Endodermal cell (in vitro differentiated cells): ENCODE measurements at places on chromosomes 16 and 17. TPM values are rescaled to one million over a fixed set of nuclear protein-coding genes. Genes with fewer than 3 reads are reported as not detected.

DNA sequence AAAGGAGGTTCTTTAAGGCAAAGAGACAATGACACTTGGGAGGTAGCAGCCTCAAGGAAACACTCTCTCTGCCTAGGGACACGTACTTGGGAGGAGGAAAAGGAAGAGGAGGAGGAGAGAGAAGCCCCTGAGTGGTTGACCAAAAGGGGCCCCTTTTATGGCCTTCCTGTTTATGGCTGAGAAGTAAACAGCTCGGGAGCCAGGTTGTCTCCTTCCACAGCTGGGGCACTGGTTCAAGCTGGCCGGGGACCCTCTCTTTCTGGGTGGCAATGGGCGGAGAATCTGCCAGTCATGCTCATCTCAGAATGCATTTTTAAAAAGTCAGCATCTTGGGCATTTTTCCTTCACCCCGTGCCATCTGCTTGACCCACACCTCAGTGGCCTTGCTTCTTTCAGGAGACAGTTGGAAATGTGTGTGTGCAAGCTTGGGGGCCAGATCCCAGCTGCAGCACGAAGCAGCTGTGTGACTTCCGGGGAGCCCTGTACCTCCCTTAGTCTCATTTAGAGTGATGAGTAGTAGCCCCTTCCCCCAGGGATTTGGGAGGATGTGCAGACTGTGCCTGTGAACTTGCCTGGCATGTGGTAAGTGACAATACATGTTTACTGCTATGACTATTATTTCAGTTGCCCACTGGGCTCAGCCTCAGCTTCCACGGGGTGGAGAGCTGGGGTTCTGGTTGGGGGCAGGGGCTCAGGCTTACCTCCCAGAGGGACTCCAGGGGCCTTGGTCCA lies 33.8 kb upstream of the SALL1 start:
- H3K36me3 ChIP-seq, result no peaks in the 10 kb centered on the region
- H3K4me3 ChIP-seq, result no peak overlapping the region
- no peaks in the 10 kb centered on the region for H3K27me3 ChIP-seq
- H3K4me1 ChIP-seq, result peaks cover 21% of the 10 kb centered on the region
- DNase-seq, result no peak

DNA sequence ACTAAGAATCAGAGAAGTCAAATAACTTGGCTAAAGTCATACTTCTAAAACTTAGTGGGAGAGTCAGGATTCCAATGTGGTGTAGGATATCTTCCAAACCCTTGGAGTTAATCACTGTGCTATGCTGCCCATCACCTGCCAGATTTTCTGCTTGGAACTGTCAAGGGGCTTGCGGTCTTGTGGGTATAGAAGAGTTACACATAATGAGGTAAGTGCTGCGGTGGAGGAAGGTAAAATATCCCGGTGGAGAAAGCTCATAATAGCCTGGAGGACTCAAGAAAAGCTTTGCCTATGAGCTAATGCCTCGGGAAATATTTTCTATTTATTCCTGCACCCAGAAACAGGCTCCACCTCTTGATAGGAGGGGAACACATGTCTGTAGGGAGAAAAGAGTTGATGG lies 195.6 kb downstream of the UTP18 start:
- DNase-seq, result no peak
- no peak overlapping the region for H3K27ac ChIP-seq
- no peaks in the 10 kb centered on the region for H3K27me3 ChIP-seq
- no peaks in the 10 kb centered on the region for H3K36me3 ChIP-seq

DNA sequence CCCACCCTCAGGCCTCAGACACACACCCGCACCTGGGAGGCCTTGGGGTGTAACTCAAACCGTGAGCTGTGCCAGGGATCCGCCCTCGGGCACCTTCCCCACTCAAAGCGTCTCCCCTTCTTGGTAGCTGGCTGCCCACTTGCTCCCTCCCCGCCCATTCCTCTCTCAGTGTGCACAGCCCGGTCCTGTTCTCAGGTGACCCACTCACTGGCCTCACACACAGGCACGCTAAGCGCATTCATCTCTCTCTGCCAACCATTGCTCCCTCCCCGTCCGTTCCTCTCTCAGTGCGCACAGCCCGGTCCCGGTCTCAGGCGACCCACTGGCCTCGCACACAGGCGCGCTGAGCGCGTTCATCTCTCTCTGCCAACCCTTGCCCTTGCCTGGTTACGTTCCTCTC lies 20.8 kb downstream of the WDR45B start:
- H3K27me3 ChIP-seq, result no peaks in the 10 kb centered on the region
- peaks cover 69% of the 10 kb centered on the region for H3K36me3 ChIP-seq
- H3K27ac ChIP-seq, result no peak overlapping the region
- H3K4me3 ChIP-seq, result no peak overlapping the region
- DNase-seq, result peak; percentile 40

DNA sequence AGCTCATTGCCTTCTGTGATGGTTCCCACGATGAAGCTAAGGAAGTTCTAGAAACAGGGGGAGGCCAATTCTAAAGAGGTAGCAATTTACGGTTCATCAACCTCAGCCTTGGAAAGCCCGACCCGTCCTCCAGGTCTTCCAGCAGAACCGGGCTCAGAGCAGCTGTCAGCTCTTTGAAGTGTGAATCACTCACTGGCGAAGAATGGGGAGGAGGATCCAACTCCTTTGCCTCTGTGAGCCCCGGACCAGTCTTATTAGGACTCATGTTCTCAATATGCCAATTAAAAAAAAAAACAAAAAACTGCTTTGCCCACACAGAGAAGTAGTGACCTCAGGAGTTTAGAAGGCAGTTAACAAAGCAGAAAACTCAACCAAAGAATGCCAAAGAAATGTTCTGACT lies 31.4 kb downstream of the STX8 start:
- no peak overlapping the region for H3K27ac ChIP-seq
- DNase-seq, result peak; percentile 80
- peaks cover 3% of the 10 kb centered on the region for H3K36me3 ChIP-seq
- H3K27me3 ChIP-seq, result no peaks in the 10 kb centered on the region
- no peak overlapping the region for H3K4me3 ChIP-seq
- H3K4me1 ChIP-seq, result peaks cover 4% of the 10 kb centered on the region

GRCh38 chr16:89525146-89525913 lies 17.1 kb downstream of the SPG7 start:
- DNase-seq, result no peak
- H3K27me3 ChIP-seq, result no peaks in the 10 kb centered on the region
- no peak overlapping the region for H3K4me3 ChIP-seq

ADAMTS18 gene
- total RNA-seq, result 6.4 to 7.9 TPM (median 7.3 TPM) in 3 replicates

C17orf113 gene
- 1.6 to 2.9 TPM (median 2.2 TPM) in 3 replicates for total RNA-seq

DNA sequence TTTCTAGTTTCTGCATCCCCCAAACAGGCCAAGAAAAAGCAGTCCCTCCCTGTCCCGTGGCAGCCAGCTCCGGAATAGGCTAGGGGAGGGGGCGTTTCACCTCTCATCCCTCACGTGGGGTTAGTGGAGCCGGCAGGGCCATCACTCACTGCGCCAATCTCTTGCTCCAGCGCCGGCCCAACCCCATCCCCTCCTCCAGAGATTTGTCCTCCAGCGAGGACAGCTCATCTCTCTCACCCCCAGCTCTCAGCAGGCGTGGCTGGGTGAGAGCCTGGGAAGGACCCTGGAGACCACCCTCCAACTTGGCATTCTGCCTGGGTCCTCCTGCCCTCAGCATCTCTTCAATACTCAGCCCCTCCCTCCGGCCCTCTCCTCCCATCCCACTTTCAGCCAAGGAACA lies 74.1 kb downstream of the TMEM132E start:
- H3K27me3 ChIP-seq, result no peaks in the 10 kb centered on the region
- H3K4me3 ChIP-seq, result no peak overlapping the region
- no peak for DNase-seq
- H3K36me3 ChIP-seq, result no peaks in the 10 kb centered on the region

GLTPD2 gene
- 0.54 and 0.88 TPM in 2 replicates for total RNA-seq

MPP2 gene
- total RNA-seq, result 18.3 and 21.8 TPM in 2 replicates

GRCh38 chr16:66563574-66564334 lies 2.5 kb upstream of the CMTM1 start:
- H3K27me3 ChIP-seq, result no peaks in the 10 kb centered on the region
- no peak overlapping the region for H3K4me3 ChIP-seq
- H3K4me1 ChIP-seq, result no peaks in the 10 kb centered on the region
- DNase-seq, result no peak
- H3K36me3 ChIP-seq, result peaks cover 8% of the 10 kb centered on the region
- H3K27ac ChIP-seq, result no peak overlapping the region

DNA sequence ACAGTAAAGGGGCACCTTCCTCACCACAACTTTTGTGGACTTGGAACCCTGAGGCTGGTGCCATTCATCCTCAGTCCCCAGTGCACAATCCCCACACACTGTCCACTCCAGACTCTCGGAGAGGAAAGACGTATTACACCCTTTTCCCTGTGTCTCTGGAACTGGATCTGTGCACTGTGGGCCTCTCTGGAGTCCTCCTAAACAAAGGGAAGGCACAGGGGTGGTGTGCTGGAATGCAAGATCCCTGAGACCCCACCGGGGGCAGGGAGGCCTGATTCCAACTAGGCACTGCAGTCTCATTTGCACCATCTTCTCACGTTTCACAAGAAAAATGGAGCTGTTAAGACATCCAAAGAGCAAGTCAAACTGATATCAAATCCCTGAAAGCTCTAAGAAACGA lies 89.8 kb downstream of the USP31 start:
- H3K27ac ChIP-seq, result no peak overlapping the region
- no peak for DNase-seq
- no peaks in the 10 kb centered on the region for H3K4me1 ChIP-seq

DNA sequence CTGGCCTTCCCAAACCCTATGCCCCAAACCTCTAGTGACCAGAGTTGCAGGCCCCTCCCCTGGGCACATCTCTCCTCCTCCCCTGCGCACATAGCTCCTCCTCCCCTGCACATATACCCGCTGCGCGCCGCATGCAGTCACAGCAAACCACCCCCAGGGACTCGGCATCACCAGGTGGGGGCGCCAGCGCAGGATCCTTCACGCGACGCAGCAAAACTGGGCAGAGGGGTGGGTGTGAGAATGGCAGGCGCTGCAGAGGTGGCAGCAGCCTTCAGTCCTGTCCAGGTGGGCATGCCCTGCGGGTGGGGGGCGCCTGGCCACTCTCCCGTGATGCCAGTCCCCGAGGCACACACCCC lies 5.6 kb downstream of the CORO6 start:
- H3K4me3 ChIP-seq, result no peak overlapping the region
- no peaks in the 10 kb centered on the region for H3K36me3 ChIP-seq
- peak; percentile 96 for DNase-seq
- peaks cover 91% of the 10 kb centered on the region for H3K27me3 ChIP-seq

GRCh38 chr17:33385713-33386112 lies 92.6 kb upstream of the ASIC2 start:
- no peaks in the 10 kb centered on the region for H3K36me3 ChIP-seq
- no peak for DNase-seq
- H3K4me3 ChIP-seq, result peak overlapping the region; percentile 64
- peaks cover 11% of the 10 kb centered on the region for H3K4me1 ChIP-seq

GRCh38 chr16:86593913-86594620 lies 15.7 kb downstream of the FOXL1 start:
- no peaks in the 10 kb centered on the region for H3K36me3 ChIP-seq
- H3K27me3 ChIP-seq, result peaks cover 73% of the 10 kb centered on the region
- H3K27ac ChIP-seq, result peak overlapping the region; percentile 44
- no peak overlapping the region for H3K4me3 ChIP-seq
- no peak for DNase-seq

GRCh38 chr17:79196913-79197312 lies 122.3 kb downstream of the ENGASE start:
- no peaks in the 10 kb centered on the region for H3K4me1 ChIP-seq
- no peak overlapping the region for H3K27ac ChIP-seq
- no peak for DNase-seq
- no peak overlapping the region for H3K4me3 ChIP-seq
- H3K36me3 ChIP-seq, result no peaks in the 10 kb centered on the region

- H3K4me1 ChIP-seq, result no peaks in the 10 kb centered on the region
- H3K27me3 ChIP-seq, result no peaks in the 10 kb centered on the region
- peak; percentile 88 for DNase-seq
- no peak overlapping the region for H3K27ac ChIP-seq
Observed at GRCh38 chr16:85238233-85238647, 126.0 kb upstream of the CIBAR2 start.

DNA sequence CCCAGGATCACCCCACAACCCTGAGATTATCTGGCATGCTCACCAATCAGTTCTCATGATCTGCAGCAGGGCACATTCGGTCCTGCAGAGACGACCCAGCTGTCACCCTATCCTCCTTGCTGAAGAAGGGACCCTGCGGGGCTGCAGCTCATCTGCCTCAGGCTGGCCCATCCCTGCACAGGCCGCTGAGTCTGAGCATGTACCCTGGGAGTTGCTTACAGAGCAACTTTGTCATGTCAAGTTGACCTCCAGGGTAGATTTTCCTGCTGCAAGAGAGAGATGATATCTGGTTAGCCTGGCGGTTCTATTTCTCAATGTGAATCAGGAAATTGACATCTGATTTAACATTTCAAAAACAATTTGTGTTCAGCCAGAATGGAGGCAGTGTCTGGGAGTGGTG lies 36.0 kb upstream of the ADCY9 start:
- H3K36me3 ChIP-seq, result no peaks in the 10 kb centered on the region
- no peaks in the 10 kb centered on the region for H3K4me1 ChIP-seq
- no peaks in the 10 kb centered on the region for H3K27me3 ChIP-seq
- H3K4me3 ChIP-seq, result no peak overlapping the region

DNA sequence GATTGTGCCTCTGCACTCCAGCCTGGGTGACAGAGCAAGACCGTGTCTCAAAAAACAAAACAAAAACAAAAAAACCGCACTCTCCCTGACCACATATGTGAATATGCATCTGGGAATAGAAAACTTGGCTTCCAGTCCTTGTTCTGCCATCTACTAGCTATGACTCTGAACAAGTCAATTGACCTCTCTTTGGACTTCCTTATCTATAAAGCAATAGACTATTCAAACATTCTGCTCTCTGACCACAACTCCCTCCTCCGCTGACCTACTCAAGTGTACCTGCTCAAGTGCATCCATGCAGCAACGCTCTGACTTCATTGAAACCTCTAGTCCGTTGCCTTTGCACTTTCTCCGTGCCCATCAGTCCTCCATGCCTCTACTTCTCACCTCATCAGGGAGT lies 52.6 kb upstream of the KDM6B start:
- no peaks in the 10 kb centered on the region for H3K4me1 ChIP-seq
- H3K27ac ChIP-seq, result no peak overlapping the region
- DNase-seq, result no peak
- H3K27me3 ChIP-seq, result no peaks in the 10 kb centered on the region

- no peaks in the 10 kb centered on the region for H3K4me1 ChIP-seq
- H3K27ac ChIP-seq, result peak overlapping the region; percentile 73
- H3K36me3 ChIP-seq, result peaks cover 6% of the 10 kb centered on the region
- no peak for DNase-seq
Observed at GRCh38 chr16:4411684-4412083, 4.7 kb downstream of the CORO7 start.

GRCh38 chr16:30839523-30840227 lies 52.7 kb upstream of the ZNF629 start:
- H3K27me3 ChIP-seq, result no peaks in the 10 kb centered on the region
- H3K4me3 ChIP-seq, result peak overlapping the region; percentile 41
